Anterior cingulate cortex (tissue), 58 donors: ENCODE measurements at places on chromosomes 2 and 18.

DNA sequence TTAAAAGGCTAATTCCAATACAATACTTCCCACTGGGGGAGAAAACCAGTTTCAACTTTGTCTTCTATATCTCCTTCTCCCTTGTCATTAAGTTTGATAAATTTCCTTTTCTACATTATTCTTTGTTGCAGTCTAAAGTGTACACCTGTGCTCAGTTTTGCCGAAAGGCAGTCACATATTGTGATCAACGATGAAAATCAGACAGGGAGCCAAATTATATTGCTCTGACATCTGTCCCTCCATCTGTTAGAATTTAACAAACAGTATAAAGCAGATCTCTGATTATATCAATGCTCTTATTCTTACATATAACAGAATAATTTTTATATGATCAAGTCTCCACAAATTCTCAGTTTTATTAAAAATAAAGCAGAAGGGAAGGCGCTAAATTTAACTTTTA lies 496.7 kb downstream of the NRXN1 start:
- DNase-seq = no peak

GRCh38 chr2:134217351-134217750 lies 36.5 kb upstream of the MGAT5 start:
- DNase-seq = no peak

- DNase-seq = no peak
Measured at GRCh38 chr2:57867730-57868129, 178.9 kb upstream of the VRK2 start.

- DNase-seq = no peak
Measured at GRCh38 chr2:191190435-191190834, 39.6 kb upstream of the STAT4 start.

DNA sequence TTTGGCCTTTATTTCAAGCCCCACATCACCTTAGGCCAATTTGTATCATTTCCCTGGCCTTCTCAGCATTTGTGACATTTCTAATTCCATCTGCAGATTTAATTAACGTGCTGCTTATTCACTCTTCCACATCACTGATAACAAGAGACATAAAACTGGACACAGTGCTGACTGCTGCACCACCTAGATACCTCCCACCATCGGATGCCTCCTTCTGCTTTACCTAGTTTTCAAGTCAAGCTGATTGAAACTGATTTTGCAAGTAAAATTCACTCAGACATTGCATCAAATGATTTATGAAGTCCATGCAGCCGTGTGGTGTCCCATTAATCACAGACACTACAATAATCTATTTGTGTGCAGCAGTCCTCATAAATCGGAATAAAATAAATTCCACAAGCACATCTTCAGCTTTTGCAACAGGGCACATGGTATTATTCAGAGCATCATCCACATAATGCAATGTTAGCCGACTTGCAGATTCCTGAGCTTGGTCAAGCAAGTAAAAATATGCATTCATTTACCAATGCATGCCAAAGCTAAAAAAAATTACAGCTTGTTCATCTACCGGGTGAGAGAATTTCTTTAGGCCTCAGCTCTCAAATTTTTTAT lies 15.9 kb upstream of the CRIM1 start:
- DNase-seq = no peak

DNA sequence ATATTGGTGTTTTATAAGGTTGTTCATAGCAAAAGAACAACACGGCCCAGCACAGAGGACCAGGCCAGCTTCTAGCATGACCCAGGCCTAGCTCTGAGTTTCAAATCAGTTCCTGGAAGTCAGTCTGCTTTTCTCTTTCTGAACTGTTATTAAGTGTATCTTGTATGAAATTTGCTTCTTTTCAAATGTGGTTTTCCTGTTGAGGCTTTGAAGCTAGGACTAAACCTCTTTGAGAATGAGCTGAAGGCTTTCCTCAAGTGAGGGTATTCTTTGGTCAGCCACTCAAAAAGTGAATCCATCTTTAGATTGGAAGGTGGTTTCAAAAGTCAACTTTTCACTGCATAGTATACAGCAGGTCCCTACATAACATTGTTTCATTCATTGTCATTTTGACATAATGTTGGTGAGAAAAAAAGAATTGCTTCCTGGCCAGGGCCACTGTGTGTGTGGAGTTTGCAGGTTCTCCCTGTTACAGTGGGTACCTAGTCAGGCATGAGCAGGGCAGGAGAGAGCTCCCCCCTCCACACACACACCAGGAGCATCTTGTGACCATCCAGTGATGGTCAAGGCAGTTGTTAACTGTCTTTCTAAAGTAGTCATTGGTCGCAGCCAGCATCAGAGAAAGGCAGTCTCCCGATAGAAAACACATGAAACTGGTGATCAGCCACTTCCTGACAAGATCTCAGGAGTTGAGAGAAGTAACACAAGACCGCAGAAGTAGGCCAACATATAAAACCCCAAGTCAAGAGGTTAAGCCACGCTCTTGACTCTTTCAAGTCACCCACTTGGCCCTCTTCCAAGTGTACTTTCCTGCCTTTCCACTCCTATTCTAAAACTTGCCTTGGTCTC lies 6.7 kb upstream of the ACAA2 start:
- no peak for DNase-seq

- no peak for DNase-seq
Measured at GRCh38 chr18:604771-605170, 8.0 kb downstream of the CLUL1 start.

GRCh38 chr2:37631698-37632097 lies 39.7 kb downstream of the CDC42EP3 start:
- no peak for DNase-seq

DNA sequence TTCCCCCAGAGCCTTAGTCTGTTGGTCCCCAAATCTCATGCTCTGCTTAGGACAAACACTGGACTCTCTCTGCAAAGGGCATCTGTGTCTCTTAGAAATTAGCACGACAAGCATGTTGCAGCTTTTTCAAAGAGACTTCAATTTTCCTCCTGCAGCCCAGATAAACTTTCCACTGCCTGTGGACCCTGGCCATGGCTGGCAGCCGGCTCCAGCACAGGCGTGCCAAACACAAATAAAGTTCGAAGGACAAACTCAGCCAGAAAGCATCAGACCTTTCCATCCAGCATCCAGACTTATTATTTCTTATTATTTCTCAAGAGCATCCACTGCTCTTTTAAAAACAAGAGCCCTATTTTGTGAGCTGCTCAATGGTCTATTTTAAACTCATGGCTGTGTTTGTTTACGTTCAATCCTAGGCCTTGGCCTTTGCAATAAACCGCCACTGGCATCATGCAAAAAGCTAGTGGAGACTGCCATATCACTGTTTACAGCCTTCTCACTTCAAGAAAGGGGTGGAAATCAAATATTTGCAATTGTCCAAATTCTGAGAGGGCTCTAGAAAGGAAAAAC lies 300.8 kb downstream of the BCL11A start:
- no peak for DNase-seq

- peak; percentile 59 for DNase-seq
Measured at GRCh38 chr18:62979176-62979575, 263.8 kb downstream of the PHLPP1 start.

GRCh38 chr18:63131106-63131958 lies 188.2 kb downstream of the BCL2 start:
- no peak for DNase-seq

DNA sequence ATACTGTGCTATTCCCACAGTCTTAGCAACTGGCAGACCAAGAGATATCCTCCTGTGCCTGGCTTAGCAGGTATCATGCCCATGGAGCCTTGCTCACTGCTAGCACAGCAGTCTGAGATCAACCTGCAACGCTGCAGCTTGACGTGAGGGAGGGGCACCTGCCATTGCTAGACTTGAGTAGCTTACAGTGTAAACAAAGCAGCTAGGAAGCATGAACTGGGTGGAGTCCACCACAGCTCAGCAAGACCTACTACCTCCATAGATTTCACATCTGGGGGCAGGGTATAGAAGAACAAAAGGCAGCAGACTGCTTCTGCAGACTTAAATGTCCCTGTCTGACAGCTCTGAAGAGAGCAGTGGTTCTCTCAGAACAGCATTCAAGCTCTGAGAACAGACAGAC lies 74.8 kb downstream of the AKAIN1 start:
- no peak for DNase-seq

DNA sequence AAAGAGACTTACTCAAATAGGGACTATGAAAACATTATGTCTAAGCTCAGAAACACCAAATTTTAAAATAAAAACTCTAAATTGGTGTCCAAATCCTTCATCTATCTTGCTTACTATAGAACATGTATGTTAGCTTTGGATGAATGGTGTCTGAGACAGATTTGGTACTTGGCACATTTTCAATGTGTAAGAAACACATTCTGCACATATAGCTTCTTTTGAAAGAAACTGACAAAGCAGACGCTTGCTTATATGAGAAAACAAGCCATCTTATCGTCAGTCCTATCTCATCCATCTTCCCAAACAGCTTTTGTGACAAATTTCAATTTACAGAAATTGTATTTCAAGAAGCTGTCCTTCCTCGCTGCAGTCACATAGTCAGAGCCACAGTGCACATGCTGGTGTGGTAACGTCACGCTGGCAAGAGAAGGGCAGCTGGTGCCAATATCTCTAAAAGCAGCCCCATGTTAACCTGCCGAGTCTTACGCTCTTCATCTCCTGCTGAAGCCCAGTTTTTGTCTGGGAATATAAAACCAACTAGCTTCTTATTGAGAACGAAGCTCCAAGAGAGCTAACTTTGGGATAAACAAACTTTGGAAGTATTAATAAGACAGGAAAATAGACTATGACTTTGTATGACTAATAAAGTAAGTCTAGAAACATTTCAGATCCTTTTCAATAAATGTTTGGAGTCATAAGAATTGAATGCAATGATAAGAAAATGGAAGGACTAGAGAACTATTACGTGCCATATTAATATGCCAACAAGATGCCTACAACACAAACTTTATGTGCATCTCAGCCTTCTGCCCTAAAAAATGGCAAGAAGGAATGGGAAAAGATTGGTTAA lies 74.9 kb upstream of the TFCP2L1 start:
- no peak for DNase-seq

- no peak for DNase-seq
Measured at GRCh38 chr2:235283246-235283645, 210.6 kb upstream of the AGAP1 start.

GRCh38 chr2:144745424-144745823 lies 225.5 kb upstream of the ZEB2 start:
- DNase-seq = no peak

- no peak for DNase-seq
Measured at GRCh38 chr2:200310545-200310971, 4.1 kb downstream of the SPATS2L start.

- DNase-seq = no peak
Measured at GRCh38 chr2:173720306-173720705, 244.9 kb downstream of the SP3 start.

DNA sequence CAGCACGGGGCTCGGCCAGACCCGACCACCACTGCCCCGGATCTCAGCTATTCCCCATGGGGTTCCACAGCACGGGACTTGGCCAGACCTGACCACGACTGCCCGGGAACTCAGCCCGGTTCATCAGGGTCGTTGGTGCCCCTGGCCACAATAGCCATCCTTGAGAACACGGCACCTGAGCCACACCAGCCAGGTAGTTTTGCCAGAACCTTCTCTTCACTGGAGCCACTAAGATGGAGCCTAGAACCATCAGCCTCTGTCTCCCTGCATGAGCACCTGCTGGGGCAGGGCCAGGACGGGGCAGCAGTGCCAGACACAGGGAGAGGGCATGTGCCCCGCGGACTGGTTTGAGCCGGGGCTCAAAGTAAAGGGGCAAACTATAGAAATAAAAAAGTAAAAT lies 11.4 kb upstream of the KCNG2 start:
- DNase-seq = no peak

DNA sequence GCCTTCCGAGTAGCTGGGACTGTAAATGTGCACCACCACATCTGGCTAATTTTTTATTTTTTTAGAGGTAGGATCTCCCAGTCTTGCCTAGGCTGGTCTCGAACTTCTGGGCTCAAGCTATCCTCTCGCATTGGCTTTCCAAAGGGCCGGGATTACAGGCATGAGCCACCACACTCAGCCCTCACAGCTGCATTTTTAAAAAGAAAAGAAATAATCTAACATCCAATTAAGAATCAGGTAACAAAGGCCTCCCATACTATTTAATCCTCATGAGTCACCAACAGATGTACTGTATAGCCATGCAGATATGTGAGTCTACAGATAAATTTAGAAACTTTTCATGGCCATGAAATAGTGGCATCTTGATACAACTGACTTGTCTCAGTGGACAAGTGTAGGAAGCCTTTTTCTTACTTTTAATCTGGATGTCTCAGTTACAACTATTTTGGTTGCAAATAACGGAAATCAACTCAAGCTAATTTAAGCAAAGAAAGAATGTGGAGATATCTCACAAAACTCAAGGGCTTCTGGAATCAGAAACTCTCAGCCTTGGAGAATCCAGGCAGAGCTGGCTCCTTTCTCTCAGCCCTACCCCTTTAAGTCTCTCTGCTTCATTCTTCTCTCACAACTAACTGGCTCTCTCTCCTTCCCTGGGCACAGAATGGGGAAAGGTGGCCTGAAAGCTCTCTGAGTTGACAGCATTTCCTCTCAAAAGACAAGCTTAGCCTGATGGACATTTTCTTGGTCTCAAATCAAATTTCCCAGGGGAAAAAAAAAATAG lies 12.8 kb upstream of the PPM1B start:
- DNase-seq = no peak

DNA sequence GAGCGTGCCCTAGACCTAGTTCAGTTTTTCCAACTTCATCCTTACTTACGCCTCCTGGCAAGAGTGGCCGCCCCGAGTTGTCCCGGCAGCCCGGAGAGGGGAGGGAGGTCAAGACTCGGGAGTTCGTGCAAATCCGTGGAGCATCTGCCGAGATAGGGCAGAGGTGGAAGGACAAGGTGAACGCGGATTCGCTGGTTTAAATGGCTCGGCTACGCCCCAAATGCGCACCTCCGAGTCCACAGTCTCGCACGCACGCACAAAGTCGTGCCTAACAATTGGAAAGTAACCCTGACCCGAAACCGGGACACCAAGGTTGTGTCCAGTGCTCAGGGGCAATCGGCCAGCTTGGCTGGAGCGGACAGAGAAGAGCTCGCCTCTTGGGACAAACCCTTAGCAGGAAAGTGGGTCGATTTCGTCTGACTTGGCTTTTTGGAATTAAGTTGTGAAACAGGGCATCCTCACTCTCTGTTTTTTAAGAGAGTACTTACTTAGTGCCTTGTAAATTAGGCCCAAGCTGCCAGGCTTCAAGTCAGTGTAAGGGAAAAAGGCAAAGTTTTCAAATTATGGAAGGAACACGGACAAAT lies 726 bp upstream of the SS18 start:
- DNase-seq = no peak

DNA sequence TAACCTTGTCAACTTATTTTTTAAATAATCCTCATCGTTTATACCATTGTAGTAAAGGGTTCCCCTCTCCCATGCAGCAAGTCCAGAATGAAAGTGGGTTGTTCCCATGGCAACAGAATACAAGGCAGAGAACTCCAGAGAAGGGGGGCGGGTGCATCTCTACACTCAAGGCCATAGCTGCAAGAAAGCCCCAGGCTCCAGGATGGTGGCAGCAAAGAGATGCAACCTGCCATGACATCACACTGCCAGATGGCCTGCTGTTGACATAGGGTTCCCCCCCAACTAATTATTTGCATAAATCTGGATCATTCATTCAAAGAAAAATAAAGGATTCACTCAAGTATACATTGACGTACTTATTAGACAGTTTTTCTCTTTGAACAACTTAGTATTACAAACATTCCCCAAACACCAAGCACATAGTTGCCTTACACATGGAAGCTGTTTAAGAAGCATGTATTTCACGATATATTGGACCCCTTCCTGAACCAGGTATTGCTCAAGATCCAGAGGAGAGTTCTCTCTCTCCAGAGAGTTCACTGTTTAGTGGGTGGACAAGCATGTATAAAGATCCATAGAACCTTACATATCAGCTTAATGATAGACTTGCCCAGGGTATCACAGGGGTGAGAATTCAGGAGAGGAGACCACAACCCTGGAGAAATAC lies 87.4 kb upstream of the KLF7 start:
- peak; percentile 36 for DNase-seq

GRCh38 chr2:99948010-99948409 lies 194.4 kb downstream of the AFF3 start:
- no peak for DNase-seq
